Umbilical cord (tissue), 2 donors: ENCODE measurements at places on chromosomes 7 and 10. TPM values are rescaled to one million over a fixed set of nuclear protein-coding genes. Genes with fewer than 3 reads are reported as not detected.

Gene POLL
- 6.5 TPM for total RNA-seq

Gene LHFPL3
- total RNA-seq = 7.2 TPM

Gene GPRIN2
- 9.6 TPM for total RNA-seq

Gene VENTX
- total RNA-seq = not detected

Gene PODXL
- 4.1 TPM for total RNA-seq

Gene TACC2
- total RNA-seq = 10.6 TPM

Gene KCNH2
- total RNA-seq = 25.3 TPM

Gene TRIL
- 14.2 TPM for total RNA-seq

Gene GAD2
- 2.2 TPM for total RNA-seq

Gene PCBD1
- total RNA-seq = 25.5 TPM

Gene TMEM213
- 4.6 TPM for total RNA-seq

Gene PNLIPRP2
- not detected for total RNA-seq

Gene EVX1
- total RNA-seq = 1.7 TPM

Gene PAPSS2
- 45.5 TPM for total RNA-seq

Gene VAX1
- total RNA-seq = 0.96 TPM

Gene COBL
- total RNA-seq = 5.3 TPM

Gene FRAT2
- total RNA-seq = 5.1 TPM

Gene GPR85
- 7.0 TPM for total RNA-seq

Gene TLX1
- 3.4 TPM for total RNA-seq

Gene CYP2C19
- total RNA-seq = 6.3 TPM

Gene OPN4
- 0.48 TPM for total RNA-seq

Gene DGKI
- total RNA-seq = 76.1 TPM

Gene PLXDC2
- total RNA-seq = 25.3 TPM

Gene TAC1
- total RNA-seq = 4.6 TPM

Gene PON3
- total RNA-seq = 8.2 TPM

Gene GCK
- 1.2 TPM for total RNA-seq

Gene ZNF365
- 6.3 TPM for total RNA-seq

Gene KIF11
- 4.1 TPM for total RNA-seq

Gene CLIP2
- 45.0 TPM for total RNA-seq

Gene SPDYE18
- total RNA-seq = not detected

Gene CPED1
- 64.8 TPM for total RNA-seq

Gene FKBP6
- 0.72 TPM for total RNA-seq
